NAMALWA (cell line): ENCODE measurements at places on chromosomes 1 and 21.
A peak's percentile ranks its signal among the peaks of the same experiment; 100 is the strongest.

DNA sequence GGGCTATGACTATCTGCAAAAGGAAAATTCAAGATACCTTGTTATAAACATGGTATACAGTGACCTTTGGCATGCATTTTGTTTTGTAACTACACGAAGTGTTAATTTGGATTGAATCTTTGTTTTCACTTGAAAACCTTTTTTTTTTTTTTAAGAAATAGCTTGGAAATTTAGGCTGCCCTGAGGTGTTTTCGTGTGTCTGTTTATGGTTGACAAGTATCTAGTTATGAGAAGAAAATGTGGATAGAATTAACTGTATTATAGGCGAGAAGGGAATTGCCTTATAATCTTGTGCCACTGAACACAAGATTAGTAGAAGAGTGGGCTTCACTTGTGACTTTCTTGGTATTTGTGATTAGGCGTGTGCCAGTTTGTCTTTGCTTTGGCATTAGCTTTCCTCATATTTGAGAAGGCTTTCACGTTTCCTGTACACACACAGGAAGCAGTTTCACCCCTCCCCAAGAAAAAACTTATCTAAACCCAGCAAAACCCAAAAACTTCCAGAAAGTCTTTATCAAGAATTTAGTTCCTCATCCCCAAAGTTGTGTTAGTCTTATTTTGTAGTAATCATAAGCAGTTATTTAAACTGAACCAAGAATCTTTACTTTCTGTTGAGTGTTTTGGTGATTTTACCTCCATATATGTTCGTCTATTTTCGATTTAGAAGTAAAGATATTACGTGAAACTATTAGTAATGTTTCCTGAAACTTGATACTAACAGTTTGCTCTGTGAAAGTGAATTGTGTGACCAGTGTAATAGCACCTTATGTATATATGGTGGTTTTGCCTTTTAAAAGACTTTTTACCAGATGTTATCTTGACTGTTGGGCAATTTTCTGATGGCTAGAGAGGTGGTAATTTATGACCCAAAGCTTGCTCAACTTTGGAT is 3.8 kb downstream of the DYRK1A start:
- DNase-seq: peak; percentile 35

GRCh38 chr1:177620636-177621190 is 349.1 kb downstream of the SEC16B start:
- DNase-seq: no peak

DNA sequence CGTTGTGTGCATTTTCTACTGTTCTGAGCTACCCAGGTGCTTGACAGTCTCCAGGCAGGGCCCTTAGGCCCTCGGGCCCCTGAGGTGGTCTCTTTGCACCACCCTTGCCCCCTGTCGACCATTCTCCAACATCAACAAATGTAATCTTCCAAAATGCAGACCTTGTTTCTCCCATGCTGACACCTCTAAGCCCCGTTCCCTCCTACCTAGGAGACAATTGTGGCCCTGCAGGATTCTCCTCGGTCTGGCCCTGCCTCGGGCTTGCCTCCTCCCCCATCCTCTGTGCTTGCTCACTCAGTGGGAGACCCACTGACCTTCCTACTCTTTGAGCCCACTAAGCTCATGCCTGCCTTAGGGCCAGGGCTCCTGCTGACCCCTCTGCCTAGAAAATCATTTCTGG is 104.2 kb upstream of the TARDBP start:
- DNase-seq: no peak

GRCh38 chr21:28089599-28090441 is 902.9 kb downstream of the LTN1 start:
- DNase-seq: no peak

GRCh38 chr21:37432710-37433455 is 66.3 kb downstream of the DYRK1A start:
- no peak for DNase-seq

DNA sequence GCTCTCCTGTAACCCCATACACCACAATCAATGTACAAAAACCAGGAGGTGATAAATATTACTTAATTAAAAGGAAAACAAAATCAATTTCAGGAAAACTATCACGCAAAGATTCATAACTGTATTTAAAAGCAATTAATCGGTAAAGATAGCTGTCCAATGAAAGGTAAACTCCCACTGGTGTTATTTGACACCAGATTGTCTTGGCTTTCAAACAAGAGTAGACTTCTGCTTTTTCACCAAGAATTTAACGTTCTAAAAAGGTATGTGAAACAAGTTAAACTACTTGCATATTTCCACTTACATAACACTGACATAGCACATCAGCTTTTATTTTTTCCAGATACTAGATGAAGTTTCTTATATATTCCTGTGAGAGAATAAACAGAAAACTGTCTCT is 3.5 kb downstream of the PLPP3 start:
- no peak for DNase-seq

- DNase-seq: no peak
Measured at GRCh38 chr1:29852248-29852647, 615.9 kb downstream of the PTPRU start.

DNA sequence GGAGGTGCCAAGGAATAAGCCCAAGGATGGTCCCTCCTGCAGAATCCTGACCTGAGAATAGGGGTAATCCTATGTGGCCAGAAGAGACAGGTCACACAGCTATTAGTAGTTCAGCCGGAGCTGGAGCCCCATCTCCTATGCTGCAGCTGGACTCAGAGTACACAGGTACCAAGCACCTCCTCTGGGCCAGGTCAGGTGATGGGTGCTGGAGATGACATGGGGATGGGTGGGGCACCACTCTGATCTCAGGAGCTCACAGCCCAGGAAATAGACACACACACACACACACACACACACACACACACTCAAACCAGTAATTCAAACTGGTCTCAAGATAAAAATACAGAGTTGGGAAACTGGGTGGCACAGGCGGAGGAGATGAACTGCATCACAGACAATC is 54.2 kb upstream of the SSBP3 start:
- DNase-seq: no peak

DNA sequence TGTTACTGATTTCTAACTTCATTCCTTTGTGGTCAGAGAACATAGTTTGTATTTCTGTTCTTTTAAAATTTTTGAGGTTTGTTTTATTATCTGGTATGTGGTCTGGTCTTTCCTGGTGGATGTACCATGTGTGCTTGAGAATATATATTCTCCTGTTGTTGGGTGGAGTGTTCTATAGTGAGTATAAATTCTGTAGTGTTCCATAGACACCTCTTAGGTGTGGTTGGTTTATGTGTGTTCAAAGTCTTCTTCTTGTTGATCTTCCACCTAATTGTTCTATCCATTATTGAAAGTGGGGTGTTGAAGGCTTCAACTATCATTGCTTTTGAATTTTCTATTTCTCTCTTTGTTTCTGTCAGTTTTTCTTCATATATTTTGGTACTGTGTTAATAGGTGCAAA is 20.1 kb downstream of the PPP2R5A start:
- no peak for DNase-seq

- DNase-seq: no peak
Measured at GRCh38 chr1:155527677-155528076, 34.9 kb downstream of the ASH1L start.

DNA sequence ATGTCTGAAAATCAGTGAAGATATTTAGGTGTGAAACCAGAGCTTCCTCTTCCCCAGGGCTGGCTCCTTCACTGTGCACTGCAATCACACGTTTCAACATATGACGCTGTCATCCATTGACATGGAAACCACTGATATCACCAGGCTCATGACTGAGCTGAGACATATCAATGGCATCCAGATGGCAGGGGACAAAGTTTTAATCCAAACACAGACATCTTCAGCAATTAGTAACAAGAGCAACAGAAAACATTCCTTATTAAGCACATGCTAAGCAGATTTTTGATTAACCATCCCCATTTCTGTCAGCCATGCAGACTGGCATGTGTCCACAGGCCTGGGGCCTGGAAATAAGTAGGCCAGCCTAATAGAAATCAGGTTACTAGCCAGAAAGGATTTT is 108.0 kb upstream of the ADAR start:
- peak; percentile 57 for DNase-seq

DNA sequence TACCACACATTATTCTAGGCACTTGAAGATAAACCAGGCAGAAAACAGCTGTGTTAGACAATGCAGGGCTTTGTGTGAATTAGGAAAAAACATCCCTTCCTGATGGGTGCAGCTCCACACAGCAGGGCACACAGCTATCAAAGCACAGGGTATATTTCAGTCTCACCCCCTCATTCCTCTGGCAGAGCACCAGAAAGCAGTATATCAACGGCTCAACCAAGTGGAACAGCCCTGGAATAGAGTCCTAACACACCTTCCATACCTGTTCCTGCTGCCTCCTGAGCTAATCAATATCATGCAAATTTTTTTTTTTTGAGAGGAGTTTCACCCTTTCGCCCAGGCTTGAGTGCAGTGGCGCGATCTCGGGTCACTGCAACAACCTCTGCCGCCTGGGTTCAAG is 32.1 kb downstream of the LYST start:
- DNase-seq: no peak

DNA sequence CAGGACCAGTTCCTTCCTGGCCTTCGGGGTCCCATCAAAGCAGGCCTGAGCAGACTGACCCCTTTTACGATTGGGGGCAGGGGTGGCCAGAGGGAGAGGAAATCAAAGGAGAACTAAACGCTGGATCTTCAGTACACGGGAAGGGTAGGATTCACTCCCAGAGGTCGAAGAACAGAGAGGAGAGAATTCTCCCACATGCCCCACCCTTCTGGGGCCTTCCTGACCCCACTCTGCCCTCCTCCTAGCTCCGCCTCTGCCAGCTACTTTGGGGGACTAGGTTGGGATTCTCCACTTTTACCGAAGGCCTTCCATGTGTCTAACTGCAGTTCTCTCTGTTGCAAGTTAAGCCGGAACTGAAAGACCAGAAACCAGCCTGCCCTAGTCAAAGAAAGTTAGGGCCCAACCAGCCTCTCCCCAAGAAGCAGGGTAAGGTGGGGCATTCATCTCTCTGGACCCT is 654 bp upstream of the ARHGEF2 start:
- DNase-seq: peak; percentile 76

GRCh38 chr1:46474570-46474969 is 15.1 kb upstream of the DMBX1 start:
- no peak for DNase-seq

DNA sequence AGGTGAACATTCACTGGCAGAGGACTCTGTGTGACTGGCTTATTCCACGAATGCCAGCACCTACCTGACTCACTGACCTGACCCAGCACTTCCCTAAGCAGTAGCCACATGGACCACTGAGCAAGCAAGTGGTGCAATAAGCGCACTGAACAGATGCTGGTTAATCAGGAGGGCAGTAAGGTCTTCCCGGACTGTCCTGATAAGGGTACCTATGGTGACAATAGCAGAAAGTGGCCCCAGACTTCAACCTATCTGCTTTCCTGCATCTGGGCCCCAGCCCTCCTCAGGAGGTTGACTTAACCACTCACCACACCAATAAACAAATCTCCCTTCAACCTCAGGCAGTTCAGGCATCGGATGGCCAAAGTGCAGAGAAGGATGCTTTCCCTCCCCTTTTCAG is 65.7 kb downstream of the SETD4 start:
- no peak for DNase-seq

GRCh38 chr1:27979151-27979858 is 19.5 kb downstream of the XKR8 start:
- peak; percentile 76 for DNase-seq

GRCh38 chr1:27356619-27357280 is 10.0 kb downstream of the MAP3K6 start:
- no peak for DNase-seq

DNA sequence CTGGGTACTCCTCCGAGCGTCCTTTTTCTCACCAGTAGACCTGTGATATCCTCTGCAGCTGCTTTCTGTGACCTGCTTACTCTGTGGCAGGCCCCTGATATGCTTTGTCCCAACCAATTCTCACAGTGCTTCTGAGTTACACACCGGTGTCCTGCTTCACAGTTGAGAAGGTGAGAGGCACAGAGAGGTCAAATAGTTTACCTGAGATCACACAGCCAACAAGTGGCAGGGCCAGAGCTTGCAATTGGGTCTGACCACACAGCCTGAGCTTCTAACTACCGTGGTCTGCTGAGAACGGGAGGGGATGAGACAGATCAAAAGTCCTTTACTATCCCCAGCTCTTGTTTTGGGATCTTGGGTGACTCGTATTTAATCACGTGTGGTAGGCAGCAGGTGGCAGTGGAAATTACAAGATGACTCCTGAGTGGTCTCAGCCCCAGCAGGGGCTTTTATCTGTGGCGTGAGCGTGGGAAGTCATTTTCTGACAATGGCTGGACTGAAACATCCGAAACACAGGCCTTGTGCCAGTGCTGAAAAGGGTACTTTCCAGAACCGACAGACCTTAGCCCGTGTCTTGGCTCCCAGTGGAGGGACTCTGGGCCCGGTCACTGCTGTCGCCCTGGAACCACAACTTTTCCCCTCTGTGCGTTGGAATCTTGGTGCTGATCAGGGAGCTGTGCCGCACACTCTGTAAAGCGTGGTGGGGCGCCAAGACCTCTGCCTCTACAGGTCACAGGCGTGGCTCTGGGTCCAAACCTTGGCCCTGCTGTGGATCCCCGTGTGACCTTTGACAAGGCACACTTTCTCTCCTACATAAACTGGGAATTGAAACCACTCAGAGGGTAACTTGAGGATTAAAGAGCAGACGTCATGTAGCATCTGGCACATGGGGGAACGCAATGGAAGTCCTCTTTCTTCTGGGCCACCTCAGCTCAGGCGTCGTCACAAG is 11.9 kb downstream of the THEMIS2 start:
- peak; percentile 73 for DNase-seq

GRCh38 chr1:203424861-203425662 is 50.5 kb upstream of the PRELP start:
- no peak for DNase-seq

DNA sequence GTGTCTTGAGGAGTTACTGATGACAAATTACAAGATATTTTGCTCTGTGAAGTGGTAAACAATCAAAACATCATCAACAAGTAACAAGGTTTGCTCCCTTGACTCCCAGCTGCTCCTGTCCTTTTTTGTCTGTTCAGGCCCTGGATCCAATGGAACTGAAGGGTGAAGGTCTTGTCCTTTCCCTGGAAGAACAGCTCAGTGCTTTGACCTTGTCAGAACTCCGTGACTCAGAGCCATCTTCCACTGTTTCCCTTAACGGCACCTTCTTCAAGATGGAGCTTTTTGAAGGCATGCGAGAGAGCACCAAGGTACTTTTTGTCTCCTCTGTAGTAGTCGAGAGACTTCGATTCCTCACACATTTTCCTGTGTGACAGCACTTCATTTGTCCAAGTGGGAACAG is 29.0 kb downstream of the TRIM45 start:
- DNase-seq: no peak

- DNase-seq: peak; percentile 13
Measured at GRCh38 chr1:113784104-113784779, 25.0 kb upstream of the PHTF1 start.

DNA sequence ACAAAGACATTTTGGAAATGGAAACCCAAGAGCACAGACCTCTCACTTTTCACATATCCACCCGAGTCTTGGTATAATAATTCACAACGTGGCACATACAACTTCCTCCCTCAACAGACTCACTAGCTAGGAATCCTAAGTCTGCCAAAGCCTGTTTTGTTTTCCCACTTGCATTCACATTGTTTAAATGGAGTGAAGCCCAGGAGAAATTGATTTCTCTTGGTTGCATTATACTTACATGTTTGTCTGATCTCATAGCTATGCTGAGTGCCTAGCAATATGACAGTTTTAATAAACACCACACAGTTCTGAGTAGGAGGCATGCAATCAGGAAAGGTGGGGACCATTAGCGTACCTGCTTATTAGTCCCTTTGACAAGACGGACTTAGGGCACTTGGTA is 348.6 kb upstream of the ADGRL4 start:
- DNase-seq: no peak
